ENCODE measurements at places on chromosomes 2 and 18. TPM values are rescaled to one million over a fixed set of nuclear protein-coding genes. Genes with fewer than 3 reads are reported as not detected.

DNA sequence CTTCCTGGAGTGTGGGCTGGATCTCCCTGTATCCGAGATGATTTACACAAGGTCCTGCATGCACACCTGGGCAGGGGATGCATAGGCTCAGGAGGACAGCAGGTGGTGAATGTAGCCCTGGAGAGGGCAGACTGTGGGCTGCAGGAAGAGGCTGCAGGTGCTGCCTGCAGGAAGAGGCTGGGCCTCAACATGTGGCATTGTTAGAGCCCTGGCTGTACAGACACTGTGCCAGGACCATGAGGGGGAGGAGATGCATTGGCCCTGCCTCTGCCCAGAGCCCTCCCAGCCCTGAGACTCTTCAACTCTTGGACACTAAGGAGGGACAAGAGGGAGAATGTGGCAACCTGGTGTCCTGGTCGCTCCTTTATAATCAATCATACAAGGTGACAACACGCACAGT, 392.8 kb downstream of the TNS1 start:
- H3K4me3 ChIP-seq: no peak overlapping the region
- H3K4me1 ChIP-seq: no peaks in the 10 kb centered on the region
- H3K27me3 ChIP-seq: no peaks in the 10 kb centered on the region

- no peak overlapping the region for H3K4me3 ChIP-seq
- no peak overlapping the region for H3K27ac ChIP-seq
- no peaks in the 10 kb centered on the region for H3K36me3 ChIP-seq
Observed at GRCh38 chr2:121058852-121059558, 226.0 kb downstream of the TFCP2L1 start.

DNA sequence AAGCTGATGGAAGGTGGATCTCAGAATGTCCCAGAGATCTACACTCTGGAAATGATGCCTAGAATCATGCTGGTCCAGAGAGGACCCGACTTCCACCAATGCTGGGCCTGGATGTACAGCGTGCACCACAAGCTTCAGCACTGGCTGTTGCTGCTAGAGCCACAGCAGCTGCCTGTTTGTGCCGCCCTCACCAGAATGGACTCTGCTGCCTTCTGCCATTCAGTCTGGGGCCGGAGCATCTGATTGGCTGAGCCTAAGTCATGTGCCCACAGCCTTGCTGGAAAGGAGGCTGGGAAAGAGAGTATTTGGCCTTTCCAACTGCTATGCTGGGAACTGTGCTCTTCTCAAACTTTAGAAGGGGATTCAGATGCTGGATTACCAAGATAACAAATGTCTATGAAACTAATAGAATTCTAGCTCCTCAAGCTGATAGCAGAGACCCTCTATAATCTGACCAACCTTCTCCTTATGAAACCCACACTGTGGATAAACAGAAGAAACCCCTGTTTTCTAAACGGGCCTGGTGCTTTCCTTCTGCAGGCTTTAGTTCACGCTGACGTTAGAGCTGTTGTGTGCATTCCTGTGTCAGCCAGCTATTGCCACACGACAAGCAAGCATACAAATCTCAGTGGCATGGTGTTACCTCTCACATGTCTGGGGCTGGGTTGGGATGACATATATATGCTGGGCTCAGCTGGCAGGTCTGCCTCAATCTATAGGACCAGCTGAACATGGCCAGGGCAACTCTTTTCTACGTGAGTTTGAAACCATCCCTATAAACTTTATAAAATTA, 4.1 kb upstream of the LOXHD1 start:
- no peak for DNase-seq
- no peaks in the 10 kb centered on the region for H3K4me1 ChIP-seq
- no peak overlapping the region for H3K4me3 ChIP-seq
- H3K36me3 ChIP-seq: no peaks in the 10 kb centered on the region

Gene EIPR1
- total RNA-seq: 35.9 TPM

DNA sequence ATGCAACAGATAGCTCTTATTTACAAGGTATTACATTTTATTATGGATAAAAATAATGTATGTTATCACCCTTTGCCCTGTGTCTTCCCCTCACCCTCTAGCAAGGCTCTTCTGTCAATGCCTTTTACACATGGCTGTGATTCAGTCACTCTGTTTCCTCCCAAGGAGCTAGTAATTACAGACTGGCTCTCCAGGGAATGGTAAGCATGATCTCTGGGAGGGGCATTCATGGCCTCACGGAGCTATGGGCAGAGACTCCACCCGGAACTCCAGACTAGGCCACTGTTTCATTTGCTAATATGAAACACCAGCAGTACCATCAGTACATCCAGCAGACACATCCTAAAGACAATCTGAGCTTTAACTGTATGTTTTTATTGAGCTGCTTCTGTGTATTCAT, 410.9 kb upstream of the CYRIA start:
- no peak for DNase-seq
- no peaks in the 10 kb centered on the region for H3K27me3 ChIP-seq
- H3K4me3 ChIP-seq: no peak overlapping the region
- H3K27ac ChIP-seq: no peak overlapping the region
- no peaks in the 10 kb centered on the region for H3K4me1 ChIP-seq

GRCh38 chr2:241456546-241456945, 51.8 kb downstream of the STK25 start:
- no peaks in the 10 kb centered on the region for H3K27me3 ChIP-seq
- H3K4me1 ChIP-seq: peaks cover 13% of the 10 kb centered on the region
- no peak overlapping the region for H3K4me3 ChIP-seq
- H3K36me3 ChIP-seq: no peaks in the 10 kb centered on the region
- H3K27ac ChIP-seq: no peak overlapping the region

Gene IL36B
- total RNA-seq: not detected

Gene SMAD4
- total RNA-seq: 49.6 TPM

Gene BABAM2
- total RNA-seq: 23.9 TPM
